ENCODE measurements at places on chromosomes 12 and 14.

DNA sequence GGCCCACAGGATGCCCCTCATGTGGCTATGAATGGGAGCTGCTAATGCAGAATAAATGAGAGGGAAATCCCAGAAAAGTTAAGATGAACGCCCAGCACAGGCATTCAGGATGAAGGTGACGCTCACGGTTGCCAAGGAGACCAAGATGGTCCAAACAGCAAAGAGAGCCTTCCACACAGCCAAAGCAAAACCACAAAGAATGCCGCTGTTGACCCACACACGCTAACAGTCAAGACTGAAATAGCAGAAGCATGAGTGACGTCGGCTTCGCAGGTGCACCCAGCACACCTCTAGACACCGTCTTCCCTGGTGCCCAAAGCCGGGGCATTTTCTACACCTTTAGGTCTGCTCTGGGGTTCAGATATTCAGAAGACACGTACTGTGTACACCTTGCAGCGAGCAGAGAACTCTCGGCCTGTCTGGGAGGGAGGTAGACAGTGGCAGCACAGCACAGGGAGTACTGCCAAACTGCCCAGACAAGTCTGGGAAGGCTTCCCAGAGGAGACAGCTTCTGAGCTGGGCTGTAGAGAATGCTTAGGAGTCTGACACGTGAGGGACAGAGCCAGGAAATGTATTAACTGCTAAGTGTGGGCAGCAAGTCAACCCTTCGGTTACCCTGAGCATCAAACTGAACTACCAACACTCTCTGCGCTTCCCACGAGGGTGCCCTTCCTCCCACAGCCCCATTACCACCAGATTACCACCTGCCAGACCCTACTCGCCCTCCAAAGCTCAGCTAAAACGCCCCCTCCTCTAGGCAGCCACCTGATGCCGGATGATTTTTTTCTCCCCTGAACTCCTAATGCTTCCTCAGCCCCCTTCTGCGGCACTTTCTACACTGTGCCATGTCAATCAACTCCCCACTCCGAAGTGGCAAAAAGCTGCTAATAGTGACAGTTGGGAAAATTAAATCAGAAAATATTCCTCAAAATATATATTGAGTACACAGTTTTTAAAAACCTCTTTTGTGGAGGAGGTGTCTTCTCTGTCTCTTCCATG lies 50.1 kb downstream of the CCDC88C start:
- DNase-seq, result peak; percentile 32

DNA sequence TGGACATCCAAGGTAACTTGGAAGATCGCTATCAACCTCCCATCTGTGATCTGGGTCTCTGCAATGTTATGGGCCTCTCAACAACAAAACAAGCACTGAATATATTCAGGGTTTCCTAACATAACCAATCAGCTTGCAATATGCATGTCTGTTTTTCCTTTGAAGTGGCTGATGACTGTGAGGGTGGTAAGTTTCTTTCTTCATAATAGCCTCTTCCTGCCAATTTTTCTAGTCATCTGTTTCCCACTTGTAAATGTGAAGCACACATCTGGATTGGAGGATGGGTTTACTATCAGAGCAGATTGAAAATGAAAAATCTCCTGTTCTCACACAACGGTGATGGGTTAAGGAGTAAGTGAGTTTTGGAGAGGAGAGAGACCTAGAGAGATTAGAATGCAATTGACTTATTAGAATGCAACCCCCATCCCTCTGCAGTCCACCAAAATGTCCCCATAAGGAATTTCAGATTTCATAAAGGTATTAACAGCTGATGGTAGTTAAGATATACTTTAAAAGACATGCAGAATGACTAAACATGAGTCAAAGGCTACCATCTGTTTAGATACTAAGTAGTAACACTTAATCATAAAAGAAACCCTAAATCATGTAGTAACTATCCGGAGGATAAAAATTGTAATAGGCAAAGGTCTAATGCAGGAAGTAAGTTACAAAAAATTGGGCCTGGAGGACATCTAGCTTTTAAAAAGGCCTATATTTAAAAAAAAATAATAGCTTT lies 58.4 kb upstream of the SAV1 start:
- no peaks in the 10 kb centered on the region for H3K27me3 ChIP-seq
- no peaks in the 10 kb centered on the region for H3K4me1 ChIP-seq
- H3K4me3 ChIP-seq, result no peak overlapping the region
- H3K36me3 ChIP-seq, result peaks cover 94% of the 10 kb centered on the region

GRCh38 chr12:69884386-69884785 lies 59.4 kb downstream of the MYRFL start:
- DNase-seq, result no peak
- no peaks in the 10 kb centered on the region for H3K36me3 ChIP-seq
- H3K4me3 ChIP-seq, result no peak overlapping the region
- no peak overlapping the region for H3K27ac ChIP-seq
- no peaks in the 10 kb centered on the region for H3K27me3 ChIP-seq

GRCh38 chr12:53201639-53202038 lies 5.4 kb downstream of the ITGB7 start:
- DNase-seq, result no peak
- H3K4me3 ChIP-seq, result no peak overlapping the region
- H3K36me3 ChIP-seq, result no peaks in the 10 kb centered on the region
- H3K4me1 ChIP-seq, result peaks cover 40% of the 10 kb centered on the region
- no peak overlapping the region for H3K27ac ChIP-seq

Measured in left lung (tissue), 14 donors.